H9 (cell line): ENCODE measurements at places on chromosomes 1 and 21. TPM values are rescaled to one million over a fixed set of nuclear protein-coding genes. Genes with fewer than 3 reads are reported as not detected.

Gene SLC19A2
- 12.4 and 12.8 TPM in 2 replicates for total RNA-seq

Gene OPTC
- total RNA-seq: 0.68 and 1.1 TPM in 2 replicates

Gene REN
- total RNA-seq: not detected in 2 replicates

Gene CLDN17
- not detected in 2 replicates for total RNA-seq

Gene AK5
- total RNA-seq: 2.5 and 2.6 TPM in 2 replicates

Gene OR2T8
- not detected in 2 replicates for total RNA-seq

Gene TIE1
- total RNA-seq: 0.64 and 1.2 TPM in 2 replicates

Gene KLHDC9
- total RNA-seq: 6.6 and 7.0 TPM in 2 replicates

Gene AMY1B
- not detected in 2 replicates for total RNA-seq

Gene PAPPA2
- 0.75 and 0.81 TPM in 2 replicates for total RNA-seq

Gene FNBP1L
- 115 and 119 TPM in 2 replicates for total RNA-seq

Gene IL20
- total RNA-seq: not detected in 2 replicates

Gene ANKRD34A
- 0.20 and 0.39 TPM in 2 replicates for total RNA-seq

Gene HOOK1
- 31.0 and 42.0 TPM in 2 replicates for total RNA-seq

Gene SLC35F3
- total RNA-seq: 0.70 and 0.81 TPM in 2 replicates

Gene SPRR3
- total RNA-seq: not detected in 2 replicates

Gene DNM3
- total RNA-seq: 2.7 and 3.3 TPM in 2 replicates
